ENCODE measurements at places on chromosomes 7 and 10.
A peak's percentile ranks its signal among the peaks of the same experiment; 100 is the strongest.

- DNase-seq: no peak
Measured at GRCh38 chr10:34581801-34582532, 233.1 kb downstream of the PARD3 start.

GRCh38 chr10:91412354-91413087 is 2.4 kb downstream of the HECTD2 start:
- no peak for DNase-seq

- DNase-seq: peak; percentile 82
Measured at GRCh38 chr10:103470761-103471653, 8.0 kb downstream of the CALHM3 start.

DNA sequence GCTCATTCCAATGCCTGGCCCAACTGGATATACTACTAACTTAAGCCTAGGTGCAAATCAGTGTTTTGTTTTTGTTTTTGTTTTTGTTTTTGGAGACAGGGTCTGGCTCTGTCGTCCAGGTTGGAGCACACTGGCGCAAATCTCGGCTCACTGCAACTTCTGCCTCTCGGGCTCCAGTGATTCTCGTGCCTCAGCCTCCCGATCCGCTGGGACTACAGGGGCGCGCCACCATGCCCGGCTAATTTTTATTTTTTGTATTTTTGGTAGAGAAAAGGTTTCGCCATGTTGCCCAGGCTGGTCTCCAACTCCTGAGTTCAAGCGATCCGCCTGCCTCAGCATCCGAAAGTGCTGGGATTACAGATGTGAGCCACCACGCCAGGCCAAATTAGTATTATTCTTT is 1.6 kb downstream of the PPP3CB start:
- DNase-seq: no peak

DNA sequence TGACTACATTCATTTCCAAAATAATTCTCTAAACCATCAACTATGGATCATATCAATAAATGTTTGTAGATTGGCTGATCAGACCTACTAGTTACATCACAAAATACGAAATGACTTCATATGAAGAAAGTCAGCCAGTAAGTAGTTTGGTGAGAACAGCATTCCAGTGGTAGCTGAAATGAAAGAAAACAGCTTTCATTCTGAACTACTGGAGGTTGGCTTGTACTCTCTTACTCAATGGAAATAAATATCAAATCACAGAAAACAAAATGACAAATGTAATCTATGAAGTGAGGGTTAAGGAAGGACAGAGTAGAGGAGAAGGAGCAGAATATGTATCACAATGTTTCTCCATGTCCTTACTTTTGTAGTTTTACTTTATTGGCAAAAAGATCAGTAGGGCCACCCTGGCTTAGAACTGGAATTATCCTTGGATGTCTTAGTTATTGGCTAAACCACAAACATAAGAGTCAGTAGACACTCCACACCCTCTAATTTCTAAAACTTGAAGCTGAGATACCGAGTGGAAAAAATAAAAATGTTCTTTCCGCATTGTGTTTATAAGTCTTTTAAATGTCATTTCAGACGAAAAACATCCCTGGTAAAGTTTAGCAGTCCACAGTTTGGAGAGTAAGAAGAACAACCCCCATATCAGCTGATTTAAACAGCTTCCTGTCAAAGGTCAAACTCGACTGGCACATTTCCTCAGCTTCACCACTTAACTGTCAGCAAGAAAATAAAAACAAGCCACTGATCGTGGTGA is 74.0 kb upstream of the DGKI start:
- no peak for DNase-seq

- no peak for DNase-seq
Measured at GRCh38 chr10:63673246-63673645, 152.0 kb downstream of the REEP3 start.

- no peak for DNase-seq
Measured at GRCh38 chr10:36441557-36441956, 683.8 kb upstream of the ANKRD30A start.

DNA sequence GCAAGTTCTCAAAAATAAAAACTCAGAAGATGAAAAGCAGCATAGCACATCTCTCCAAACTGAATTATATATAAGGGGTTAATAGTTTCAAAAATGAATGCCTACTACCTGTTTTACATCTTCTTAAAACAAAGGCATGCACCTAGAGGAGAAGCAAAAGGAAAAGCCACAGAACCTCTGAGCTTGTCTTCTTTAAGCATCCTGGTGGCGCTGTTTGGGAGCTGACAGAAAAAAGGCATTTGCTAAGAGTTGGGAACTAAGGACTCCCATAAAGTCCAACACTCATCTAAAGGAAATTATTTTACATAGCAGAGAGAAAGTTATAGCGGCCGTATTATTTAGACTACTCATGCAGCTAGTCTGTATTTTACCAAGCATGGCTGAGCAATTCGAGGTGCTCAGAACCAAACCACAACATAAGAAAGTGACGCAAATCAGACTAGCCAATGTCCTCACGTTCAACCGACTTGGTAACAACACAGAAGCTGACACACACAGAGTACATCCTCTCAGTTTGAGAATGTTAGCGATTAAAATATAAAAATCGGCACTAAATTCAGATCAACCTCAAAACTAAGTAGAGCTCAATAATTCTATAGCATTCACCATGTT is 38.8 kb downstream of the PTN start:
- DNase-seq: no peak
